ENCODE measurements at places on chromosomes 11 and 22.

GRCh38 chr22:27196606-27197005 lies 539.2 kb downstream of the MIAT start:
- H3K36me3 ChIP-seq: no peaks in the 10 kb centered on the region
- no peaks in the 10 kb centered on the region for H3K4me1 ChIP-seq
- H3K4me3 ChIP-seq: no peak overlapping the region
- H3K27ac ChIP-seq: no peak overlapping the region

DNA sequence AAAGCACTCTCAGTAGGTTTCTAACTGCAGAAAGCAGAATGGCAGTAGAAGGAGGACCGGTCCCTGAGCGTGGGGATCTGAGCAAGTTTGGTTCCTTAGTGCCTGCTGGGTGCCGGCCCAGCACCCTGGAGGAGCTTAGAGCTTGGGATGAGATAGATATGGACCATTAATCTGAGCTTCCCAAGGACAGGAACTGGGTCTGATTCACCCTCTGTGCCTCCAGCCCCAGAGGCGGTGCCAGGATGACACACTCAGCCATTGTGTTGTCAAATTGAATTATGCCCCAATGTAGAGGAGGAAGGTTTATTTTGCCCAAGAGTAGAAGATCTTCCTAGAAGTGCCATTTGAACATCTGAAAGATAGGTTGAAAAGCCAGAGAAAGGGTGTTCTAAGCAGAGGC lies 4.3 kb downstream of the ZC3H7B start:
- no peak for DNase-seq
- no peak overlapping the region for H3K4me3 ChIP-seq
- H3K36me3 ChIP-seq: peaks cover 36% of the 10 kb centered on the region
- H3K4me1 ChIP-seq: peaks cover 33% of the 10 kb centered on the region
- no peaks in the 10 kb centered on the region for H3K27me3 ChIP-seq

DNA sequence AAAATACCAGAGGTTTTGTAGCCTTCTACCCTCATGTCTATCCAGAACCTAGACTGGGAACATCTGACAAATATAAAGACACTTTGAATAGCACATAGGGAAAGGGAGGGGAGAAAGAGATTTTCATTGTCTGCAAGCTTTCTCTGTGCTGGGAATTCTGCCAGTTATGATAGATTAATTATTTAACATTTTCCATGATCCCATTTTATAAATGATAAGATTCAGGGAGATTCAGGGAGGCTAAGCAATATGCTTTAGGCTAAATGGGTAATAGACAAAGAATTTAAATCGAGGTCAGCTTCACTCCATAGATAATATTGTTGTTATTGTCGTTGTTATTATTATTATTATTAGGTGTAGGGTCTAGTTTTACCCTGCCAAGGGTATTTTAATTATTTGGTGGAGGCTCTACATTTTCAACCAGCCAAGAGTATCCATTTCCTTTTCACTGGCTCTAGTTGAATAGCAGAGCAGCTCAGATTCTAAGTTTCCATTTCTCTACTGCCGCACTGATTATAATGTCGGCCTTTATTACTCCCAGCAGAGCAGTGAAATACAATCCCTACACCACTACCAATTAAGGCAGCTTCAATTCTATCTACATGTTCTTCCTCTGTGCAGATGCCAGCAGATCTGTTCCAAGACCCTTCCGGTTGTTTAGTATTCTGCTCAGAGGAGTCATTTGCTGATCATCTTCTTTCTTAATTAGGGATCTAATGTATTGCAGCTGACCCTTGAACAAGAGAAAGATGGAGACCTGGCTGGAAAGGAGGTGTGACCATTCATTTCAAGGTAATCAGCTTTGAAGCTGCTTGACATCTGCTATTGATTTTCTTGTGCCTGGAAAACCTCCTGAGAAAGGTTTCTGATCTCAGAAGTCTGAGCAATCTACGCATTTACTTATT lies 23.8 kb upstream of the SYN3 start:
- H3K4me1 ChIP-seq: no peaks in the 10 kb centered on the region
- H3K27ac ChIP-seq: no peak overlapping the region
- DNase-seq: no peak
- no peaks in the 10 kb centered on the region for H3K36me3 ChIP-seq

DNA sequence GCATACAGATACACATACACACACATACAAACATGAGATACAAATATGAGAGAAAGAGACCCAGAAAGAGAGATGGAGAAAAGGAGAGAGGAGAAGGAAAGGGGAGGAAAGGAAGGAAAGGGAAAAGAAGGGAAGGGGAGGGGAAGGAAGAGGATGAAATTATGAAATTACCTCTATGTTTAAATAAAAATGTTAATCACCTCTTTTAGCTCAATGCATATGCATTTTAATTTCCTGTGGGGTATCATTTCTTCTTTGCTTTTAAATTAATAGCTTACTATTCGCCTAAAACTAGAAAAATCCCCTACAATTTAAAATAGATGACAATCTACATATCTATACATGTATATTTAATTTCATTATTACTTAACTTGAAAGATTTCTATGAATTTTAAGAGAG lies 958.0 kb upstream of the CNTN5 start:
- H3K4me1 ChIP-seq: no peaks in the 10 kb centered on the region
- H3K4me3 ChIP-seq: no peak overlapping the region
- no peak overlapping the region for H3K27ac ChIP-seq
- H3K36me3 ChIP-seq: no peaks in the 10 kb centered on the region
- DNase-seq: no peak
